ENCODE measurements at places on chromosomes 12 and 14.
A peak's percentile ranks its signal among the peaks of the same experiment; 100 is the strongest.

- H3K27ac ChIP-seq: no peak overlapping the region
- no peak overlapping the region for H3K4me3 ChIP-seq
- H3K27me3 ChIP-seq: peaks cover 31% of the 10 kb centered on the region
- H3K4me1 ChIP-seq: peaks cover 2% of the 10 kb centered on the region
These were observed 27.9 kb downstream of the SIX1 start for GRCh38 chr14:60621386-60621785.

- no peak for DNase-seq
- no peaks in the 10 kb centered on the region for H3K27me3 ChIP-seq
- H3K4me1 ChIP-seq: peaks cover 24% of the 10 kb centered on the region
These were observed 31.4 kb downstream of the MAP1LC3B2 start for GRCh38 chr12:116590561-116590960.

- no peak for DNase-seq
- no peak overlapping the region for H3K27ac ChIP-seq
- H3K36me3 ChIP-seq: no peaks in the 10 kb centered on the region
- H3K4me3 ChIP-seq: no peak overlapping the region
These were observed 36.1 kb downstream of the ASCL1 start for GRCh38 chr12:102993537-102993936.

DNA sequence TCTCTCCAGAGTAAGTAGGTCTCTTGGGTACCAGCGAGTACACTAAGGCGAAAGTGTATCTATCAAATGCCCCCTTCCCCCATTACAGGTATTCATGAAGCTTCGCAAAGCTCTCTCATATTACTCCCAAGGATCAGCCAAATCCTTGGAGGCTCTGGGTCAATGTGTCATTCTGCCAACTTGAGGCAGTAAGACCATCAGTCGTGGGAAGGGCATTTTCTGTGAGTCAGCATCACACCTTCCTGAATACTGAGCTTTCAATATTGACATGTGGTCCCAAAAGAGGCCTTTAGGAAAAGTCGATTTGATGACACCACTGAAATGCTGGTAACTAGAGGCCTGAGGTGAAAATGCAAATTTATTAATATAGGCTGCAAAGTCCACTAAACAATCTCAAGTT lies 323.9 kb downstream of the LRIG3 start:
- H3K36me3 ChIP-seq: no peaks in the 10 kb centered on the region
- no peak for DNase-seq
- no peak overlapping the region for H3K4me3 ChIP-seq
- peaks cover 3% of the 10 kb centered on the region for H3K27me3 ChIP-seq
- H3K27ac ChIP-seq: no peak overlapping the region
- H3K4me1 ChIP-seq: no peaks in the 10 kb centered on the region

- no peak overlapping the region for H3K4me3 ChIP-seq
- H3K27me3 ChIP-seq: no peaks in the 10 kb centered on the region
- H3K27ac ChIP-seq: no peak overlapping the region
- no peaks in the 10 kb centered on the region for H3K4me1 ChIP-seq
- H3K36me3 ChIP-seq: no peaks in the 10 kb centered on the region
These were observed 39.1 kb upstream of the NAP1L1 start for GRCh38 chr12:76123259-76124212.

GRCh38 chr12:112327209-112327938 lies 54.9 kb downstream of the HECTD4 start:
- H3K4me1 ChIP-seq: peaks cover 22% of the 10 kb centered on the region
- DNase-seq: no peak
- no peaks in the 10 kb centered on the region for H3K36me3 ChIP-seq
- H3K27me3 ChIP-seq: no peaks in the 10 kb centered on the region
- no peak overlapping the region for H3K4me3 ChIP-seq

- no peak overlapping the region for H3K4me3 ChIP-seq
- no peak overlapping the region for H3K27ac ChIP-seq
These were observed 1.6 kb upstream of the PTPRB start for GRCh38 chr12:70638639-70639360.

DNA sequence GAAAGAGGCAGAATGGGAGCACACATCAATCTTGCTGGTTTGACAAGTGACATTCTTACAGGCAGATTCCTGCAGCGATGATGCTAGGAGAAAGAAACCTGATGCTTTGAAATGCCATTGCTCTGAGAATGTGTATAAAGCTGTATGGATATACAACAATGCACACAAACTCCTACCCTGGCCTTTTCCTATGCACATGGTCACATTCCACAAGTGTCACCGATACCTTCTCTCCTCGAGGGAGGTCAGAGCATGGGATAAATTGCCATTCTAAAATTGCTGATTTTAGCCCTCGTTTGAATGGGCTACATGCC lies 11.9 kb downstream of the FGF6 start:
- DNase-seq: no peak
- H3K4me1 ChIP-seq: no peaks in the 10 kb centered on the region
- no peak overlapping the region for H3K4me3 ChIP-seq

DNA sequence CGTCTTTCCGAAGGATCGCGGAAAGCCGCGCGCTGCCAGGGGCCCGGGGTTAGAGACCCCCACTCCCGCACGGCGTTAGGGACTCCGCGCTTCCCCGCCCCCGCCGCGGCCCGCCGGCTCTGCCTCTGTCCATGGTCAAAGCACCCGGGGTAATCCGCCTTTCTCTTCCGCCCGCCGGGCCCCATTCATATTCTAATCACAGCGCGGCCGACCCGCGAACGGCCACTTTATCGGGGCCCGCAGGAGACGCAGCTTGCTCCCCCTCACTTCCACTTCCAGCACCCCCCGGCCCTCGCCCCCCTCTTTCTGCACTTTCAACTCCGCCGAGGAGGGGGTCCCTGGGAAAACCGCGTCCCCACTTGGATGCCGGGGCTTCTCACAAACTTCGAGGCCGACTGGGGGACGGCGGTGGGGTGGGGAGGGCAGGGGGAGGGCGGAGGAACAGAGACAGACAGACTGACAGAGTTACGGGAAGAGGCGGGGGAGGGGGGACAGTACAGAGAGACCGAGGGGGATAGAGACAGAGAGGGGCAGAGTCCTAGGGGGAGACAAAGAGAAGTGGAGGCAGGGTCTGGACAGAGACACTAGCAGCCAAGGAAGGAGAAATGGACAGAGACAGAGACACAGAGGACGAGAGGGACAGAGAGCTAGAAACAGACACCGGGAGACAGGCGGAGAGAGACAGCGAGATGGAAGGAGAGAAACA lies 1.1 kb upstream of the RFX4 start:
- H3K4me1 ChIP-seq: peaks cover 28% of the 10 kb centered on the region
- H3K4me3 ChIP-seq: peak overlapping the region; percentile 47
- no peaks in the 10 kb centered on the region for H3K36me3 ChIP-seq
- DNase-seq: no peak
- peaks cover 80% of the 10 kb centered on the region for H3K27me3 ChIP-seq

DNA sequence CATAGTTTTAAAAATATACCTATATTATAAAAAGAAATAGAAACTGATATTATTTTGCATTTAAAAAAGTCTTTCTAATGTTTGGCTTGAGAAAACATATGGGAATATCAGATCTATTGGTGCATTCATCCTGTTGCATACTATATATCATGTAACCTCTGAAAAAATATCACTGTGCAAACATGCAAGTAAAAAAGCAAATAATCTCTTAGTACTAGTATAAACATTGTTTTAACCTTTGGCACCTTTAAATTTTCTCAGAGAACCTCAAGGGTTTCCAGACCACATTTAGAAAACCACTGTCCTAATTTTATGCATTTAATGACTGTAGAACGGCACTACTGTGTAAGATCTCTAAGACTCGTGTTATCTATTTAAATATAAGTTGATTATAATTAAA lies 416.8 kb downstream of the LRFN5 start:
- no peak overlapping the region for H3K4me3 ChIP-seq
- H3K27me3 ChIP-seq: no peaks in the 10 kb centered on the region
- no peaks in the 10 kb centered on the region for H3K36me3 ChIP-seq

DNA sequence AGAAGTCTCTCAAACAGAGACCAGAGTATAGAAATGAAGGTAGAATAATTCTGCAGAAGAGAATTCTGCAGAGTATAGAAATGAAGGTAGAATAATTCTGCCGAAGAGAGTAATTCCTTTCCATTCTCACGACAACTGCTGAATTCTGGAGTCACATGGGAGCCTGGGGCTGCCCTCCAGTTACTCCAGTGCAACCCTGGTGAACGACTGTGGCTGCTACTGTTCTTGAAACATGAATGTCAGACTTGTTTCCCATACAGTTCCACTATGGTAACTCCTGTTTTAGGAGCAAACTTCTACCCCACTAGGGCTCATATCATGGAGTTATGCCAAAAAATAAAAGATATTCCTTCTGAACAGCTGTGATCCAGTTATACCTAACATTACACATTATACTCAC lies 164.4 kb downstream of the KICS2 start:
- H3K4me1 ChIP-seq: no peaks in the 10 kb centered on the region
- no peak overlapping the region for H3K27ac ChIP-seq
- no peaks in the 10 kb centered on the region for H3K36me3 ChIP-seq
- DNase-seq: no peak

DNA sequence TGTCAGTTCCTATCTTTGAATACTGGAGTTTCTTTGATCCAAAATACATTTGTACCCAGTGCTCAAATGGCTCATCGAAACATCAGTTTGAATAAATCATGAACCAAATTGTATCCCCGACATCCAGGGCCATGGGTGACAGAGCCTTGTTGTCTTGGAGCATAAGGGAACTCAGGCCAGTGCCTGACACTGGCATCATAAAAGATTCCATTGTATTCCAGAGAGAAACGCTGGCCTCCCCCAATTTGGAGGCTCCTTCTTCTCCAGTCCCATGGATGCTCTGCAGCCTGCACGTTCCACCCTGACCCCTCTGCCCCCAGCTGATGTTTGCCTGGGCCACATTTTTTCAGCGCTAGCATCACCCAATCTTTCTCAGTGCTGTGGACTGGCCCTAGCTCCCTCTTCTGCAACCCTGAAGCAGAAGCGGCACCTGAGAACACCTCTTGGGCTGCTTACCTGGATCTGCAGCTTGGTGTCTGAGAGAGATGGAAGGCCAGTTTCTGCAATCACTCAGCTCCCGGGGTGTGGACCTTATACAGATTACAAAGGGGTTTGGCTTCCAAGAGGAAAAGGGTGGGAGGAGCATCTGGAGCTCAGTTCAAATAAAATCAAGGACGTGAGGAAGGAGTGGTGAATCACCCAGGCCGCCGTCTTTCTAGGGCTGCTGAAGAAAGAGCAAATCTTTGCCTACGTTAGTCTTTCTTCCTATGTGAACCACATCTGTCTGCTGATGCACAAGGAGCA lies at the start of gene RNASE1:
TSS of gene RNASE1 (minus strand) at position 504 of the 744 bp plus-strand sequence. CDS start 776 bp downstream, outside the sequence.
- no peak within 1 kb of the TSS for H3K4me3 ChIP-seq
- peaks cover 6% of the 10 kb centered on the region for H3K27me3 ChIP-seq
- H3K36me3 ChIP-seq: no peaks in the 10 kb centered on the region
- no peak for DNase-seq

DNA sequence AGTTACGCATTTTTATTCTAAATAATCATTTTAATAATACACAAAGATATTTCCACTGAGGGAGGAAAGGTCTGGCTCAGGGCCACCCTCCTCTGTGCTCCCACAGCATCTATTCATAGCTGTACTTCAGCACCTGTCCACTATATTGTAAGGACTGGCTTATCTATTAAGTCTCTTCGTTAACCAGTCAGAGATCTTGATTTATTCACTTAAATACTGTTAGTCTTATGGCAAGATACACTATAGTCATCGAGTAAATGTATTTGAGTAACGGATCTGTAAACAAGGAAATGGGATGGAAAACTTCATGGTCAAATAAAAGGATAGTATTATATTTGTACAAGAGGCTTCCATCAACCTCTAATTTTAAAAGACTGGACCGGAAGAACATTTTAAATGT lies 54.6 kb downstream of the SPTLC2 start:
- no peak overlapping the region for H3K27ac ChIP-seq
- H3K27me3 ChIP-seq: no peaks in the 10 kb centered on the region

DNA sequence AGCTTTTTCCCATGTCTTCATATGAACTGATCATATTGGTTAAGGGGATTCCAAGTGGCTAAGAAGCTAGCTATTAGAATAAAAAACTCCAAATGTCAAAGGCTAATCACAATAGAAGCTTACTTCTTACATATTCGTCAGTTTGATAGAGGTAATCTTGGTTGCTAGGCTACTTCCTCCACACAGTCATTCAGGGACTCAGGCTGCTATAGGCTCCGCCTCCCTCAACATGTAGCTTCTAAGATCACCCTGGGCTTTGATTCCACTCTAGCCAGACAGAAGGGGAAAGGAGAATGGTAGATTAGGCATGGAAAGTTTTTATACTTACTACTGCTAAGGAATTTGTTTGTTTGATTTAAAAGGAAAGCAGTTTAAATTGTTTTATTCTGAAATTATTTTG lies 207.9 kb downstream of the EFCAB11 start:
- peaks cover 7% of the 10 kb centered on the region for H3K36me3 ChIP-seq
- H3K27me3 ChIP-seq: no peaks in the 10 kb centered on the region
- H3K27ac ChIP-seq: peak overlapping the region; percentile 6
- DNase-seq: no peak
- peaks cover 23% of the 10 kb centered on the region for H3K4me1 ChIP-seq

DNA sequence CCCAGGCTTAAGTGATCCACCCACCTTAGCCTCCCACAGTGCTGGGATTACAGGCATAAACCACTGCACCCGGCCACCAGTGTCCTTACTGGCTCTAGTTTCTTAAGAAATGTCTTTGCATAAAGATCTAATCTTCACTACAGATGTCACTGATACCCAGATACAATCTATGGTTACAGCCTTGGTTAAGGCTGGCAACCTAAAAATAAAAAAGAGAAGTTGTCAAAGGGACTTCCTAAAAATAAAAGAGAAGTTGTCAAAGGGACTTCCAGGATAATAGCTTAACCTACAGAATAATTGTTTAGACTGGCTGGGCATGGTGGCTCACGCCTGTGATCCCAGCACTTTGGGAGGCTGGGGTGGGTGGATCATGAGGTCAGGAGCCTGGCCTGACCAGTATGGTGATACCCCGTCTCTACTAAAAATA lies 27.6 kb downstream of the ETFBKMT start:
- no peaks in the 10 kb centered on the region for H3K27me3 ChIP-seq
- H3K36me3 ChIP-seq: peaks cover 59% of the 10 kb centered on the region
- H3K27ac ChIP-seq: no peak overlapping the region
- H3K4me3 ChIP-seq: no peak overlapping the region
- peaks cover 3% of the 10 kb centered on the region for H3K4me1 ChIP-seq

GRCh38 chr12:110917961-110918360 lies 2.4 kb downstream of the MYL2 start:
- no peak overlapping the region for H3K4me3 ChIP-seq
- peaks cover 6% of the 10 kb centered on the region for H3K27me3 ChIP-seq
- H3K4me1 ChIP-seq: no peaks in the 10 kb centered on the region
- H3K27ac ChIP-seq: no peak overlapping the region
- no peak for DNase-seq
- H3K36me3 ChIP-seq: no peaks in the 10 kb centered on the region

GRCh38 chr12:2739069-2739468 lies 55.7 kb upstream of the FKBP4 start:
- DNase-seq: no peak
- no peaks in the 10 kb centered on the region for H3K4me1 ChIP-seq
- no peaks in the 10 kb centered on the region for H3K36me3 ChIP-seq
- H3K4me3 ChIP-seq: no peak overlapping the region
- H3K27ac ChIP-seq: no peak overlapping the region

- H3K27me3 ChIP-seq: peaks cover 34% of the 10 kb centered on the region
- no peaks in the 10 kb centered on the region for H3K36me3 ChIP-seq
- H3K4me1 ChIP-seq: peaks cover 11% of the 10 kb centered on the region
- no peak overlapping the region for H3K4me3 ChIP-seq
- DNase-seq: no peak
These were observed 86.7 kb downstream of the B4GALNT3 start for GRCh38 chr12:546265-546919.

GRCh38 chr12:101115326-101115725 lies 94.7 kb downstream of the SLC5A8 start:
- no peak for DNase-seq
- H3K4me3 ChIP-seq: no peak overlapping the region
- H3K27me3 ChIP-seq: no peaks in the 10 kb centered on the region
- H3K4me1 ChIP-seq: no peaks in the 10 kb centered on the region
